IPS-NIHi11 (cell line): ENCODE measurements at places on chromosomes 11 and 22.

- no peak for DNase-seq
Observed at GRCh38 chr11:12118949-12119348, 8.6 kb downstream of the MICAL2 start.

DNA sequence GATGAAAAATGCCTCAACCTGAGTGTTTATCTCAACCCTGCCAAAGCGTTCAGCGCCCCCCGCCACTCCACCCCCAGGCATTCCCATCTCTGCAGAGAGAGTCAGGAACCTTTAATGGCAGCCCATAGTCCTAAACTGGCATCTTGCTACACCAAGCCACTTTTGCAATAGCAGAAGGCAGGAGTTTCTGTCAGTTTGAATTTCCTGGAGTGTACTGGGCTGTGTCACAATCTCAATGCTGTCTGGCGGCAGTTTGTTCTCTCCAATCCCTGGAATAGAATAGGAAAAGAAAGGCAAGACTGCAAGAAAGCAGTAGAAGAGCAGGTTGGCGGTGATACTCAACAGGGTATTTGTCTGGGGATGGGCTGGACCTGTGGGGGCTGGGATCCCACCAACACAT is 32.9 kb upstream of the FLI1 start:
- no peak for DNase-seq

GRCh38 chr11:36750349-36750748 is 152.3 kb upstream of the RAG2 start:
- peak; percentile 10 for DNase-seq

GRCh38 chr22:39205344-39206021 is 39.3 kb downstream of the PDGFB start:
- no peak for DNase-seq

DNA sequence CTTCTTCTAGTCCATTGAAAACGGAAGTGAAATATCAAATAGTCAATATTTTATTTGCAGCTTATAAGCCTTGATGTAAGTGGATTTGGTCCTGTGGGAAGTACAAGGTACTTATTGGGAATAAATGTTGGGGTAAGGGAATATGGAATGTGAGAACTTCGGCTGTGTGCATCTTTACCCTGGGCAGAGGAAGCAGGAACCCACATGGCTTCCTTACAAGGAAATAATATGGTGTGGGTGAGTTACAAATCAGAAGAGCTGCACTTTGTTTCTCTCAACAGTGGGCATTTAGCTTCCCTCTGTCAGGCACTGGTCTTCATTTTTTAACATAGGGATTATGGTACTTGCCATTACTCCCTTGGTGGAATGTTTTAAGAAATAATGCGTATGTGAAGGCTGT is 77.9 kb downstream of the SCN3B start:
- DNase-seq, result no peak

GRCh38 chr11:134512061-134512460 is 100.0 kb upstream of the B3GAT1 start:
- no peak for DNase-seq

GRCh38 chr11:117818041-117818873 is 6.3 kb downstream of the FXYD2 start:
- no peak for DNase-seq

DNA sequence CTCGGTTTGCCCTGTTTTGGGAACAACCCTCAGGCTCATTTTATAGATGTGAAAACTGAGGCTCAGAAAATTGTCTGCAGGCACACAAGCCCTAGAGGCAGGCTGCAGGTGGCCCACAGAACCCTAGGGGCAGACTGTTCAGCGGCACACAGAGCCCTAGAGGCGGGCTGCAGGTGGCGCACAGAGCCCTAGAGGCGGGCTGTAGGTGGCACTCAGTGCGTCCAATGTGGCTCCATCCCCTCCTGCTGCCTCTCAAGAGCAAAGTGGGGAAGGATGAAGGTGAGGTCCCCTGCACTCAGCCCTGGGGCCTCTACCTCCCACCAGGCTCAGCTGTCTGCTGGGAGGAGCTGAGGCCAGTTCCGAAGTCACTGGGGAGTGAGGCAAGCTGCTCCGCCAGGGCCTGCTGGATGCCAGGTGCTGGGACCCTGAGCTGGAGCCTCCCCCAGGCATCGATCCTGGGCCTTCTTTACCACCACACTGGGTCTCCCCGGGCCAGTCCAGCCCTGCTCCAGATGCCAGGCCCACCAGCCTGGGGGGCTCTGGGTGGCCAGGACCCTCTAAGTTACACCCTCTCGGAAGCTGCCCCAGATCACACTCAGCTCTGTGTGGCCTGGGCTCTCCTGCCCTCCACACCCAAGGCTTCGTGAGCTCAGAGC is 2.3 kb downstream of the ACY3 start:
- DNase-seq, result peak; percentile 77

DNA sequence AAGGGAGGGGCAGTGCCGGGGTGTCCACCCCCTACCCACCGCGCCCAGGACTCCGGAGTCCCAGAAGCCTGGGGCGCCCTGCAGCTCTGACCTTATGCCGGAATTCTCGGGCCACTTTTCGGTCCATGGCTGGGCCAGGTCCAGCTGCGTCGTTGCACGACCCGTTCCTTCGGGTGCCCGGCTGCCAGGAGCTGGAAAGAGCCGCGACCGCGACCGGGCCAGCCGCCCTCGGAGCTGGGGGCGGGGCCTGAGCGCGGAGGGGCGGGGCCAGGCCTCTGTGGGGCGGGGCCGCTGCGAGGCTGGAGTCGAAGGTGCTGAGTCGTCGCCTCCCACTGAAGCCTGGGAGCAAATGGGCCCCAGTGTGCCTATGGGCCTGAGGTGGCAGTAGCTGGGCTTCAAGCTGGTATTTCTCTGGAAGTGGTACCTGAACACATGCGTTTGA is at the start of gene USH1C:
Gene USH1C, minus strand, starts transcription at position 236 of the 442 bp plus-strand sequence. Its CDS starts 109 bp downstream, at position 127.
- peak; percentile 95 for DNase-seq

- no peak for DNase-seq
Observed at GRCh38 chr11:63517156-63517555, 11.3 kb downstream of the LGALS12 start.

- no peak for DNase-seq
Observed at GRCh38 chr11:68979931-68980775, 633 bp downstream of the MRGPRD start.

DNA sequence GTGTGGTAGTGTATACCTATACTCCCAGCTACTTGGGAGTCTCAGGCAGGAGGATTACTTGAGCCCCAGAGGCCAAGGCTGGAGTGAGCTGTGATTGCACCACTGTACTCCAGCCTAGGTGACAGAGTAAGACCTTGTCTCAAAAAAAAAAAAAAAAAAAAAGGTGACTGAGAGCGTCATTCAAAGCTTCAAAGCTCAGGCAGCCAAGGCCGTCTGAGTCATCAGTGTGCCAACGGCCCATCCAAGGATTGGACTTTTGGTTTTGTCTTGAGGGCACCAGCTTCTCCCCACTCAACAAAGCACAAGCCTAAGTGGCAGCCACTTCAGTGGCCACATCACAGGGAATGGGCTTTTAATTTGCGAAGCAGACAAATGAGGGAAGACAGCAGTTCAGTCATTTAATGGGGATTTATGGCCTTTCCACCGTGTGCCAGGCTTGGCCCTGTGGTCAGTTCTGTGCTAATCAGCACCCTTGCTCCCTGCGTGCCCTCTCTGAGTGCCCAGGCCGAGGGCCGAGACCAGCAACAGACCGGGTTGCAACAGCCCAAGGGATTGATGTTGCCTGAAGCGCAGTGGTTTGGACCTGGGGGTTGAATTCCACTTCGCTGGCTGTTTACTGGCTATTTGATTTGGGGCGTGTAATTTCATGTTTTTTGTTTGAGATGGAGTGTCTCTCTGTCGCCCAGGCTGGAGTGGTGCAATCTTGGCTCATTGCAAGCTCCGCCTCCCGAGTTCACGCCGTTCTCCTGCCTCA is 30.2 kb upstream of the CRYBB3 start:
- DNase-seq, result no peak

GRCh38 chr11:130437848-130438247 is 9.4 kb upstream of the ADAMTS8 start:
- DNase-seq, result no peak

- no peak for DNase-seq
Observed at GRCh38 chr11:64538501-64538951, 52.5 kb upstream of the SLC22A12 start.

DNA sequence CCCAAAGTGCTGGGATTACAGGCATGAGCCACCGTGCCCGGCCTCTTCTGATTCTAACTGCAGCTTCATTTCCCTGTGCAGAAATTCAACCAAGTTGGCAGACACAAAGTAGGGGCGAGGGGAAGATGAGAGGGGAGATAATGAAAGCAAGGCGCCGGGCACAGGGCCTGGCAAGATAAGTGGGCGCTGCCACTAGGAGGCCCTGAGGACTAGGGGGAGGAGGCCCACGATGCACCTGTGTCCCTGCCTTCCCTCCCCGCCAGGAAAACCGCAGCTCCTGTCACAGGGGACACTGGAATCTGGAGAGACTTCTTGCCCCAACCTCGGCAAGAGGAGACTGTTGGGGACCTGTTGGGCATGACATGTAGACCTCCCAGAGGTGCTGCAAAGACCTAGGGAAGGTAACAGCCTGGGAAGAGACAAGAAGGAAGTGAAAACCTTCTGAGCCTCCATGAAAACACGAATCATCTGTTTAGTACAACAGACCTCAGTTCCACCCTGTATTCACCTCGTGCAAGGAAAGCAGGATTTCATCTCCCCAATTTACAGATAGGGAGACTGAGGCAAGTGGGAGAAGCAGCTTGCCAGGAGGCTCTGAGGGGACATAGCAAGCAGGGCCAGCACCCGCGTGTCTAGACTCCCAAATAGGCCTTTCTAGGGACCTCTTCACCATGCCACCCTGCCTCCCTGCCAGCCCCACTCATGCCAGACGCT is 3.1 kb upstream of the LGALS1 start:
- DNase-seq, result no peak

- no peak for DNase-seq
Observed at GRCh38 chr11:10480026-10480425, 25.0 kb downstream of the AMPD3 start.

DNA sequence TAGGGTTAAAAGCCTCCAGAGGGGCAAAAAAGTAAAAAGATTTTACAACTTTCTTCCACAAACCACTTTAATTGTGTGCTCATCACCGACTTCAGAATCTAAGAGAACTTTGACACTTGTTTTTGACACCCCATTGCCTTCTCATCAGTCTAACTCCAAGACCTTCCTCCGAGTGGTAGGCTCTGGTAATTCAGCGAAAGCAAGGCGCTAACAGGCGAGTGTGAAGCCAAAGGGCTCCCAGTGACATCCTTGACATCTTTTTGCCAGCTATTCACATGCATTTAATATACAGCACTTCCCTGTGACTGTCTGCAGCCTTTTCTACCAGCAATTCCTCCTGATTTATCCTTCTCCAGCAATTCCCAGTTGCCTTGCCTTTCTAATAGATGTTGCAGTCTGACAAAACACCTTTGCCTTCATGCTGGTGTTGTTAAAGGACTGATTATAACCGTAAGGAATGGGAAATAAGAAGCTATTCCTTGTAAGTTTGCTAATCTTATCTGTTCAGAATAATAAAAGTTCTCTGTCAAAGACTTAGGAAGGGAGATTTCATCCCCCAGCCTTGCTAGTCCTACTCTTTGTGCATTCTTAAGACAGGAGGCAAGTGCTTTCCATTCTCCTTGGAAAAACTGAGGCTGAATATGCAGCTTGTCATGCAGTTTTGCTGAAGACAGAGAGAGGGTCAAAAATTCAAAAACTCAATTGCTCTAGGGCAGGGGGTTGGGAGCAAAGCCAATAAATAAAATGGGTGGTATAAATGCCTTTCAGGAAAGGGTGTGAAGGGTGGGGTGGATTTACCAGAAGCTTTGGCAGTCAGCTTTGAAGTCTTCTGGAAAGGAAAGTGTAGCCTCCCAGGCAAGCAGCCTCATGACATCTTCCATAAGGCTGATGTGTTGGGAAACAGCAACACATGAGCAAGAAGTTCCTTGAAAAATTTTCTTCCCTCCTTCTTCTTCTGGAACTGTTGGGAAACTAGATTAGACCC is 39.1 kb downstream of the SNX19 start:
- DNase-seq, result no peak

DNA sequence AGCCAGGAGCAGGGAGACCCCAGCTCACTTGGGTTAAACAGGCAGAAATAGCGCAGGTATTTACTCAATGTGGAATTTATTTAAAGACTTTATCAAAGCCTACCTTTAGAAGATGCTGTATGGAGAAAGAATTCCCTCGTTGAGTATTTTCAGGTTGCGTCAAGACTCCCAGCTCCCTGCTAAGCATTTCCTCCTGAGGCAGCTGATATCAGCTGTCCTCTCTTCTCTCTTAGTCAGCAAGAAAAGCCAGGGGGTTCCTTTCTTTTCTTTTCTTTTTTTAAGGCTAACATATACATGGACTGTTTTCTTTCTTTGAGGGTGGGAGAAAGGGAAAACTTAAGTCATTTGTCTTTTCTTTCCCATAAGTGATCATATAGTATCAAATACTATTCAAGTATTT is 125.8 kb upstream of the POU2AF2 start:
- no peak for DNase-seq

DNA sequence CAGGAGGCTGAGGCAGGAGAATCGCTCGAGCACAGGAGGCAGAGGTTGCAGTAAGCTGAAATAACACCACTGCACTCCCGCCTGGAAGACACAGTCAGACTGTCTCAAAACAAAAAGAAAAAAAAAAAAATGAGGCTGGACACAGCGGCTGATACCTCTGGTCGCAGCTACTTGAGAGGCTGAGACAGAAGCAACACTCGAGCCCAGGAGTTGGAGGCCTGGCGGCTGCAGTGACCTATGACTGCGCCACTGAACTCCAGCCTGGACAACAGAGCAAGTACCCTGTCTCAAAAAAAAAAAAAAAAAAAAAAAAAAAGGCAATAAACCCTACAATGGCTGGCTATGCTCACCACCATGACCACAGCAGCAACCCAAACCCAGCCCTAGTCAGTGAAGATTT is 11.0 kb downstream of the NAP1L4 start:
- no peak for DNase-seq

DNA sequence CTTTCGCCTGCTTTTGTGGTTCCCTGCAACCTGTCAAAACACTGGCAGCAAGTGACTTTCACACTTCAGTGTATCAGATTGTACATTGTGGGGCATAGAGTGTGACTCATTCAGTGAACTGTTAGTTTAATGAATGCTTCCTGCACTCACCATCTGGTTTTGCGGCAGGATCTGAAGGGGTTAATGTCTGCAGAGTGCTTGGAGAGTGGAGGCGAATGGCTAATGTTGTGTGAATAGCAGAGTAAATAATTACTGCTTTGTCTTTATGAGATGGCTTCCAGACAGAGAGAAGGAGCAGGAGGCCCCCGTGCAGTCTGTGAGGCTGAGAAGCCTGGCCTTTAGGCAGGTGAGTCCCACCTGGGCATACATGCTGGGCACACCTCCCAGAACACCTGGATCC is 454.3 kb upstream of the KIRREL3 start:
- peak; percentile 14 for DNase-seq

GRCh38 chr11:35237351-35237750 is 98.4 kb downstream of the CD44 start:
- no peak for DNase-seq

- DNase-seq, result peak; percentile 64
Observed at GRCh38 chr11:57131080-57131790, 50.5 kb upstream of the LRRC55 start.

GRCh38 chr11:12222055-12222792 is 111.8 kb downstream of the MICAL2 start:
- DNase-seq, result no peak

GRCh38 chr22:31678748-31679147 is 16.7 kb upstream of the PISD start:
- DNase-seq, result no peak

GRCh38 chr11:76810151-76810853 is 27.1 kb downstream of the TSKU start:
- no peak for DNase-seq

- DNase-seq, result no peak
Observed at GRCh38 chr11:74355626-74356025, 42.6 kb downstream of the PGM2L1 start.
